ENCODE measurements at places on chromosomes 7 and 10. TPM values are rescaled to one million over a fixed set of nuclear protein-coding genes. Genes with fewer than 3 reads are reported as not detected.
A peak's percentile ranks its signal among the peaks of the same experiment; 100 is the strongest.

DNA sequence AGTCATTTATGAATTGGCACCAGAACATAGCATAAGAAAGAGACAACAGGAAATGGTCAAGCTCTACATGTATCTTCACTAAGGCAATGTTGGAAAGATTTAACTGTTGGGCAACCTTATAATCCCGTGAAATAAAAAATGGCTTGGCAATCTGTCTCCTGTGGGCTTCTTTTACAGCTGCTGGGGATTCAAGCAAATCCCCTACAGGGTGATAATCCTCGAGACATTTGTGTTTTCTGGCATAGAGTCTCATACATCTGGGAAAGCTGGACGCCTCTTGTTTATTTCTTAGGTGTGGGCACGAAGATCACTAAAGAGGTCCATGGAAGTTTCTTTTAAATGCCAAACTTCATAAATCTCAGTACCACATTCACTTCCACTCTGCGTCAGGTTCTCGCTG lies 82.2 kb upstream of the GPR141 start:
- no peak for DNase-seq

GRCh38 chr10:101397140-101397539 lies 43.2 kb downstream of the BTRC start:
- DNase-seq: no peak

DNA sequence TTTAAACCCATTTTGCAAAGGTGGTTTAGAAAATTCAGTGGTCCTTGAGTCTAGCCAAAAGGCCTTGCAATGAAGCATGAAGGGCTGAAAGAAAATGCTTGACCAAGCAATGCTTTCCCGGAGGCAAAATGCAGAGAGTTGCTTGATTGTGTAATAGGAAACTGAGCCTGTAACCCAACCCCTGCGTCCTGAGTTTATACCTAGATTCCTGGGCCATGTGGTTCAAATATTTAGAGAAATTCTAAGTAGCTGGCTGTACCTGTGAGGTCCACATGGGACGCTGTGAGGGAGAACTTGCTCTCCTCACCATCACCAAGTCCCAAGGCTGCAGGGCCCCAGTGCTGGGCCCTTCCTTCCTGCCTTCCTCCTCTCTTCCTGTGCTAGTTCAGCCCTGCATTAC lies 45.7 kb downstream of the CXCL12 start:
- DNase-seq: no peak

GRCh38 chr7:16034353-16034752 lies 347.9 kb upstream of the MEOX2 start:
- DNase-seq: no peak

- DNase-seq: no peak
These were observed 29.2 kb downstream of the KIAA1549 start for GRCh38 chr7:138951953-138952352.

- no peak for DNase-seq
These were observed 122.6 kb downstream of the KCND2 start for GRCh38 chr7:120395526-120396019.

- DNase-seq: no peak
These were observed 213.9 kb downstream of the BAMBI start for GRCh38 chr10:28891058-28891713.

DNA sequence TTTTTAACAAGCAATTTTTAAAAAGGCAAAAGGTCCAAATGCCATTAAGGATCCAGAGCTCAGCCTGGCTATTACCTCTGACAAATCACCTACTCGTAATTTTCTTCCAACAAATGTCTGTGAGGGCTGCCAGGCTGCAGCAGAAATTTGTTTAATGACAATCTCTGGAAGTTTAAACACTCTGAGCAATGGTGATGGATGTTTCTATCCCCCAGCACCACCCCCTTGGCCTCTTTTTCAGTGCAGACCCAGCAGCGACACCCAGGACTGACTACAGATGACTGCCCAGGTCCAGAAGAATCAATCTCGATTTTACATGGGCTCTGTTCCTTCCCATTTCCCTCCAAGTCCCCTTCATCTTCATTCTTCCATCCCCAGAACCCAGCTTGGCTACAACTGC lies 201.4 kb upstream of the AOAH start:
- no peak for DNase-seq

DNA sequence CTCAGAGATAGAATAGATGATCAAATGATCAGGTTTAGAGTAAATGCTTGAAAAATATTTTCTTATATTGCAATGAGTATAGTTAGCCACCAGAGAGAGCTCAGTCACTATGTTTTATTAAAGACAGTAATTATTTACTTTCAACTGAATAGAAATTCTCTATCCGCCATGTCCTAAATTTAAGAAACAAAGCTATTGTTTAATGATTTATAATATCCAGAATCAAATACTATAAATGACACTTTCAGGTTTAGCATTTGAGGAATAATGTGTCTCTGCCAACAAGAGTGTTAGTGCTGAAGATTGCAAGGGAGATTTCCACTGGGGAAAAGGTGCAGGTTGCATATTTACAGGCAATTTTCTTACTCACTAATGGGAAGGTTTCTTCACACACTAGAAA lies 184.7 kb downstream of the DGKB start:
- DNase-seq: no peak

- peak; percentile 67 for DNase-seq
These were observed 31.2 kb downstream of the ARMC10 start for GRCh38 chr7:103106005-103106702.

DNA sequence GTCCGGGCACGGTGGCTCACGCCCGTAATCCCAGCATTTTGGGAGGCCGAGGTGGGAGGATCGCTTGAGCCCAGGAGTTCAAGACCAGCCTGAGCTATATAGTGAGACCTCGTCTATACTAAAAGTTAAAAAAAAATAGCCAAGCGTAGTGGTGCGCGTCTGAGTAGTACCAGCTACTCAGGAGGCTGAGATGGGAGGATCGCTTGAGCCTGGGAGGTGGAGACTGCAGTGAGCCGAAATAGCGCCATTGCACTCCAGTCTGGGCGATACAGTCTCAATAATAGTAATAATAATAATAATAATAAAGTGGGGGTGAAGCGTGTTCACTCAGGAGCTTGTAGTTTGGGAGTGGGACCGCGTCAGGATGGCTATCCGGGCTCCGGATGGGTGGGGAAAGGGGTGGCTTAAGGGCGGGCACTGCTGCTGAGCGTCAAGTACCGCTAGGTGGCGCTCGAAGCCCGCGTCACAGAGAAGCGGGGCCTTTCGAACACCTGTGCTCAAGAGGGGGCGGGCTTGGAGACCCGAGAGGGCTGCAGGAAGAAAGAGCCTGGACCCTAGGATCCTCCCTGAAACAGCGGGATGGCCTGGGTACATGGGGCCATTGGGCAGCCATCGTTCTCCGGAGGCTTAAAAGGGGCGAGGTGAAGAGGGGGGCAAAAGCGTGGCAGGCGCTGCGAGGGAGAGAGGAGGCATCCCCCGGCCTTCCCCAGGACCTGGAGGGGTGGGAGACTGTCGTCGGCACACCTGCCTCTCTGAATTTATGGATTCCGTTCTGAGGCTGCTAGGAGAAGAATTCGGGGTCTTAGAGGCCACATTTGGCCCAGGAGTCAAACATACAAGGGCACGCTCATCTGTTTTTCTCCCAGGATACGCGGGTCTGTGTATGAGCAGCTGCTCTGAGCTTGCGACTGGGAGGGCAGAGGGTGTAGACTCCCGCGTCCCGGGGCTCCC lies 14.5 kb downstream of the LBX1 start:
- peak; percentile 58 for DNase-seq

DNA sequence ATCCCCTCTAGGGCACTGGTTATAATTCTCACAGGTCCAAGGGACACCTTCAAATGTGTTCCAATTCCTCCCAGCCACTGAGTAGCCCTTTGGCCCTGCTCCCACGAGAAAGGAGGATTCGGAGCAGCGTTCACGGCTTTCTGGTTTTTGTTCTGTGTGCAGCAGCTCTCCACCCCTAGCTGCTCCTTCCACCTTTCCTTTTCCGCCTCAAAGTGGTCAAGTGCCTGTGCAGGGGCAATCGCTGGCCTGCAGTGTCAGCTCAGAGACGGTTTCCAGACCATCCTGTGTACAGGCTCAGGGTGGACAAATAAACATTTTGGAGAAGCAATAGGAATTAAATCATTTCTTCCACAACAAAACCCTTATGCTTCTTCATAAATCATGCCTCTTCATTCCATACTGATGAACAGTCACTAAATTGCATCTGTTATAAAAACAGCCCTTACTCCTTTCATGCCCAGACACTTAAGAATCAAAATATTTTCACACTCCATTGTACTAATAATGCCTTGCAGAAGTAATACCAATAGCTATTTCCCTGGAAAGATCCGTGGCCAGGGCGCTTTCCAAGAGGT lies 1.1 kb downstream of the KIAA1549 start:
- no peak for DNase-seq

GRCh38 chr7:133196856-133197612 lies 55.8 kb upstream of the EXOC4 start:
- no peak for DNase-seq

- no peak for DNase-seq
These were observed 215.6 kb downstream of the CREB5 start for GRCh38 chr7:28627896-28628295.

DNA sequence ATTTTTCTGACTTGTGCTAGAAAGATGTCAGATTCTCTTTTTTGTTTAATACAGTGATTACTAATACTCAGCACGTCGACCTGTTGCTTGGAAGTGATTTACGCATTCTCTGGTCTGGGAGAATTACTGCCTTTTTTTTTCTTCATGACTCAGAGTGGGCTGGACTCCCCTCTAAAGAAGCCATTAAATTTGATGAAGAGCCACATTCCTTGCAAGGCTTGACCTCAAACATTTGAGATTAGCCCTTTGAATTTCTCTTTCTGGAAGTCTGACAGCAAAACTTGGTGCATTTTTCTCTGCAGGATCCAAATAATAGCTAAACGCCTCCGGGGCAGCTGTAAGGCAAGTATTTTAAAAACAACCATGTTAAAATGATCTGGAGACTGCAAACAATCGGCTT lies 171.6 kb downstream of the GALNT17 start:
- DNase-seq: no peak

DNA sequence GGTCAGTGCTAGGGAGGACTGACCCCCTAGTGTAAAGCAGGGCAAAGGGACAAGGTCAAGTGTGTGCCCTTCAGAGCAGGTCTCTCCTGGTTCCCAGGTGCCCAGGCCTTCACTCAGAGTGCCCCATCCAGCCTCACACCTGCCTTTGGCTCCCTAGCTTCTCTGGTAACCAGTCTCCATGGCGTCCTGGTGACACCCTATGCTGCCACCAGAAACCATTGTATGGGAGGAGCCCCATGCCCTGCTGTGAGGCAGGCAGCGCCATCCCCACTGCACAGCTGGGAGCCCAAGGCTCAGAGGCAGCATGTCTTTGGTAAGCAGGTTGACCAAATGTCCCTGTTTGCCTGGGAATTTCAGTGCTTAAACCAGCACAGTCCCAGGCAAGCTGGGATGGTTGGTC lies 33.1 kb upstream of the HMX3 start:
- no peak for DNase-seq

DNA sequence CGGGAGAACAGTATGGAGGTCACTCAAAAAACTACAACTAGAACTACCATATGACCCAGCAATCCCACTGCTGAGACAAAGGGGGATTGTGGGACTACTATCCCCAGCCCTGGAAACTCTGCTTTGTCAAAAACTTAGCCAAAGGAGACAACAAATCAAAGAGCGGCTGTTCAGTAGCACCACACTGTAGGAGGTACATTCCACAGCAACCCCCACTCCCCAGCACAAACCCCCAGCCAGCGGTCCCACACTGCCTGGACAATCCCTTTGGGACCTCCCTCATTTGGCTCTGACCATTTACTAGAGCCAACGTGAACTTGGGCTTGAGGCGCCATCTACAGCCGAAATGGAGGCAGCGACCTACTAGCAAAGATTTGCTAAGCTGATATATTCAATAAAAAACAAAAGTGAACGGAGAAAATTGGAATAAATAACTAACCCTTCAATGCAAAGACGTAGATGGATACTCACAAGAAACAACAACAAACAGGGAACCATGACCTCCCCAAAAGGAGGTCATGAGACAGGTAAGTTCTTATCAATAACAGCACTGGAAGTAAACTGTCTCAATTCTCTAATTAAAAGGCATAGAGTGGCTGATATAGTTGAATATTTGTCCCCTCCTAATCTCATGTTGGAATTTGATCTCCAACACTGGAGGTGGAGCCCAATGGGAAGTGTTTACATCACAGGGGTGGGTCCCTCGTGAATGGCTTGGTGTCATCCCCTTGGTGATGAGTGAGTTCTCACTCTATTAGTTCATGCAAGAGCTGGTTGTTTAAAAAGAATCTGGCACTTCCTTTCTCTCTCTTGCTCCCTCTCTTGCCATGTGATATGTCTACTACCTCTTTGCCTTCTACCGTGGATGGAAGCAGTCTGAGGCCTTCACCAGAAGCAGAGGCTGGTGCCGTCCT lies 119.0 kb upstream of the KCNMA1 start:
- no peak for DNase-seq

DNA sequence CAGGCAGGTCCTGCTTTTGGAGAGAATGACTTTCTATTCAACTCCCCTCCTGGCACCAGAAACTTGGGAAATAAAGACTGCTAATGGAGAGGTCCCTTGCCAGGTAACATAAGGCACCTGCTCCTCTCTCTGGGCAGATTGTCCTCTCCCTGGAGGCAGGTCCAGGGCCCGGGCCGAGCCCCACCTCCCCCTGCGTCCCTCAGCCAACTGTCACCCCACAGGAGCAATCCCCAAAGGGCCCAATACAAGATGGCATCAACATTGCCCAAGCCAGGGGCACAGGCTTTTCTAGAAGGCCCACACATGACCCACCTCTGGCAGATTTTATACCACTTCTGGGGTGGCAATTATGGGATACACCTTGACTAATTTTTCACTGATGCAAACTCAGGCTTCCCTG lies 145.2 kb downstream of the HERPUD2 start:
- no peak for DNase-seq

DNA sequence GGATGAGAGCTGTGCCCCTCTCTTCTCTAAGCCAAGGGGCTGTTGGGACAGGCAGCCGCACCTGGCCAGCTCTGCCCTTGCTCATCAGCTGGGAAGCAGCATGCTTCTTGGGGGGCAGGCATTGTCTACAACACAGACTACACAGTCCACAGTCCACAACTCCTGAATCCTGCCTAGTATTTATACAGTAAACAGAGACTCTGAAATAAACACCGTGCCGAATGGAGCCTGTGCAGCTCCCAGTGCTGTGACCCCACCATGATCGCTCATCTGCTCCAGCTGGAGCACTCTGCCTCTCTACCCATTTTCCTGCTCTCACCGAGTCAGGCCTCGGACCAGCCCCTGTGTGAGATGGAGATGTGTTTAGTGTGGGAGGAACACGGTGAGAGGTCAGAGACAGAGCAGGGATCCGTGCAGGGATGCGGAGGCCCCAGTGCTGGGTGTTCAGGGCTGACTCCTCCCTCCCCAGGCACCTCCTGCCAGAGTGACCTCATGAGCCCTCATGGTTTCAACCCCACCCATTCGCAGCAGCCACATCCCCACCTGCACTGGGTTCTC lies 608.0 kb downstream of the DNAJB6 start:
- DNase-seq: no peak

- no peak for DNase-seq
These were observed 111.3 kb upstream of the FOXP2 start for GRCh38 chr7:114303301-114303700.

GRCh38 chr7:5679048-5679812 lies 102.2 kb downstream of the RNF216 start:
- no peak for DNase-seq

The TEX36 gene
- total RNA-seq: not detected

The SLC16A9 gene
- 0.42 TPM for total RNA-seq

The ZSCAN25 gene
- total RNA-seq: 6.4 TPM

The SLC18A2 gene
- 0.21 TPM for total RNA-seq

The ZFYVE27 gene
- total RNA-seq: 9.2 TPM

The PRKG1 gene
- 1.6 TPM for total RNA-seq

The SHTN1 gene
- total RNA-seq: 28.5 TPM

The SCART1 gene
- total RNA-seq: 0.18 TPM

The CPA2 gene
- not detected for total RNA-seq
